Dorsolateral prefrontal cortex (tissue), 122 donors: ENCODE measurements at places on chromosomes 11 and 22.

DNA sequence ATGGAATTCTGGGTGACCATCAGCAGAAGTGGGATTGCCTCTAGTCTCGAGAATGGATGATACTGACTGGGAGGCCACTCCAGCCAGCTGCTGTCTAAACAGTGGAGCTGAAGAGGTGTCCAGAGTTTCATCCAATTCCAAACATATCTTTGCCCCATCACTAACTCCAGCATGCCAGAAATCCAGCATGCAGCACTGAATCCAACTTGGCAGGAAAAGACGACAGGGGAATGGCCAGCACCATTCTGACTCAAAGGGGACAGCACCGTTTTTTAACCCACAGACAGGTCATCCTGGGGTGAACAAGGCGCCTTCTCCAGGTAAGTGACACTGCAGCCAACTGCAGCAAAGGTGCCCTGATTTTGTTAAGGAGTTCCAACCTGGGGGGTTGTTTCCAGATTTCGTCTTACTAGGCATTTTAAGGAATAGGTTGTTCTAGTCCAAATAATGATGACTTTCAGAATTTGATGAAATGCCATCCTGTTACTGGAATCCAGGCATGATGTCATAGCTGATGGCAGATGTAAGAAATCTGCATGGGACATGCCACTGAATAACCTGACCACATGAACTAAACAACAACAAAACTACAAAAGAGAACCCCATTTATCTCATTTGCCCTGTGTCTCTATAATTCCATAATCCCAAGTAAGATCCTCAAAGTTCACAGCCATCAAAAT, 32.3 kb downstream of the FEZ1 start:
- no peak for DNase-seq

- DNase-seq, result no peak
Measured at GRCh38 chr11:108914211-108914610, 249.3 kb downstream of the DDX10 start.

DNA sequence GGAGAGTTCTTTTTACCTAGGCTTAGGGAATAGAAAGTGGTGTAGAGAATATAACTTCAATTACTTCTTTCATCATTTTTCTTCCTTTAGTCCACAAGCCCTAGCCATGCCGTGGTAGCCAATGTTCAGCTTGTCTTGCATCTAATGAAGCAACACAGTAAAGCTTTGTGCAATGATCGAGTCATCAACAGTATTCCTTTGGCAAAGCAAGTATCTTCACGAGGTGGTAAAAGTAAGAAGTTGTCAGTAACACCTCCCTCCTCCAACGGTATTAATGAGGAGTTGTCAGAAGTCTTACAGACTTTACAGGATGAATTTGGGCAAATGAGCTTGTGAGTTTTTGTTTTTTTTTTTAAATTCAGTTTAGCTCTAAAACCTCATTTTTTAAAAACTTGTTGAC, 37.4 kb downstream of the CEP57 start:
- DNase-seq, result no peak

- DNase-seq, result no peak
Measured at GRCh38 chr11:86091566-86091965, 22.7 kb upstream of the PICALM start.

DNA sequence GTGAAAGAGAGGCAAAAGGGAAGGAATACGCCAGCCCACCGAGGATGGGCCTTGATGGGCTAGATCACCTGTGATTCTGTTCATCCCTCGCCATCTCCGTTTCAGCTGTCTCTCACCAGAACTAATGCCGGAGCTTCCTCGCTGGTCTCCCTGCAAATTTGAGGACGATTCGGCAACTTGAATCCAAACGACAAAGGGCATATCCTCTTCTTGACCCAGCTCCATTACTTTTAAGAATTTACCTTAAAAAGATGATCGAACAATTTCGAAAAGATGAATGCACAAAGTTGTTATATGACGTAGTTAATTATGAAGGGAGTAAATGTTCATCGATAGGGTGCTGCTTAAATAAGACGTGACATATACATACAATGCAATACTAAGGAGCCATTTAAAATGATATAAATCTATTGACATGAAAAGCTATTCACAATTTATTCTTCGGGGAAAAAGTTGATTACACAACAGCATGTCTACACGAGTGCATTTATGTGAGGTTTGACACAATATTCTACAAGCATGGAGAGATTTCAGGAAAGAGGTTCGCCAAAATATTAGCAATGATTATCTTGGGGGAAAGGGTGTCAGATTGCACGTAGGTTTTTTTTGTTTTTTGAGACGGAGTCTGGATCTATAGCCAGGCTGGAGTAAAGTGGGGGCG, 937 bp upstream of the FAM168A start:
- DNase-seq, result no peak

- no peak for DNase-seq
Measured at GRCh38 chr11:66523611-66524010, 13.2 kb downstream of the BBS1 start.

DNA sequence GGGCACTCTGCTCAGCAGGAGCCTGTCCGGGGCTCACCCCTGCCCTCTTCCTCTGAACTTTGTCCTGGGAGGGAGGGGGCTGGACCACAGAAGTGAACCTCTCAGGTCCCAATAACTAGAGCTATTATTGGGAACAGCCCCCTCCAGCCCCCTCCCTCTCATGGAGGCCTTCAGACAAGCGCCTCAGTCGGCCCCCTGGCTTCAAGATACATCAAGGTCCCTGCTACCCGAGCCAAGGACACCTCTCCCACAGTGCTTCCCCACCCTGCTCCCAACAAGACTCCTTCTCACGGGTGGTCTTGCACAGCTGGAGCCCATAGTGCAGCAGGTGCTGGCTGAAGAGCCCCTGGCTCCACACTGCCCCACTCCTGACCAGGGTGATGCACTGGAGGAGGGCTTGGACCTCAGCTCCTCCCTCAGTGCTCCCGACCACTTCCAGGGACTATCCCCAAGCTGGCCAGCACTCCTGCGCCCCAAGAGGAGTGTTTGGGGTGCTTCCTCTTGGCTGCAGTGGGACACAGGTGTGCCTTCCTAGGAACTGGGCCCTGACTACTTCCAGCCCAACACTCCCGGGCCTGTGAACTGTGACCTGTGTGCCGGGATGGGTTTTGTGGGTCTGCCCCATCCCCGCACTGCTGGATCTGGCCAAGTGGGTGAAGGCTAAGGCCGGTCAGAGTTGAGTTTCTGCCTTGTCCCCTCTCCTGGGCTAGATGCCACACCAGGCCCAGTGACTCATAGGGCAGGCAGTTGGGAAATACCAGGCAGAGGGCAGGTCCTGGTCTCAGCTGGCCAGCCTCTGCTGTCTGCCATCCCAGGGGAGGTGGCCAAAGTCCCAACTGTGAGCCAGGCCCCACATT, 2.2 kb downstream of the PNPLA2 start:
- no peak for DNase-seq

DNA sequence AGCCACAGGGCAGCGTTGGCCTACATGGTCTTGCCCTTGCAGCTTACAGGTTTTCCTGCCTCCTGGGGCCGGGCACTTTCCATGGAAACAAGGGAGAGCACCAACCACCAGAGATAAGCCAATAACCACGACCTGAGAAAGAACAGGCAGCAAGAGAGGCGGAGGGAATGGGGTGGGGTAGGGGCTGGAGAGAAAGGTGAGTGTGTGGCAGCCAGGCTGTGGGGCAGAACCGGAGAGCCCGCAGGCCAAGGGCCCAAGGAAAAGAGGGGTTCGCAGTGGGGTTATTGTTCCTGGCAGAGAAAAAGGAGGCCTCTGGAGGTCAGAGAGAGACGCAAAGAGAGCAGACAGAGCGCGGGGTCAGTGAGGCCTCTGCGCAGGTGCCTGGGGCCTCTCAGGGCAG, 33.2 kb downstream of the LRRC74B start:
- DNase-seq, result no peak

GRCh38 chr22:45006111-45006963, 3.5 kb downstream of the PHF21B start:
- DNase-seq, result no peak

DNA sequence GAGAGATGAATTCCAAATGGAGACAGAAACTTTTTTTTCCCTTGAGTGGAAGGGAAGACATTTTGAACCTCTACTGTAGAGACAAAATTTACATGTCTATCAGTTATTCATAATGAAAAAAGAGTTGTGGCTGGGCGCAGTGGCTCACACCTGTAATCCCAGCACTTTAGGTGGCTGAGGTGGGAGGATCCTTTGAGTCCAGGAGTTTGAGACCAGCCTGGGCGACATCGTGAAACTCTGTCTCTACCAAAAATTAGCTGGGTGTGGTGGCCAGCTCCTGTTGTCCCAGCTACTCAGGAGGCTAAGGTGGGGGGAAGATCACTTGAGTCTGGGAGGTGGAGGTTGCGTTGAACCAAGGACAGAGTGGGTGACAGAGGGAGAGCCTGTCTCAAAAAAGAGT, 4.1 kb downstream of the EED start:
- DNase-seq, result no peak

DNA sequence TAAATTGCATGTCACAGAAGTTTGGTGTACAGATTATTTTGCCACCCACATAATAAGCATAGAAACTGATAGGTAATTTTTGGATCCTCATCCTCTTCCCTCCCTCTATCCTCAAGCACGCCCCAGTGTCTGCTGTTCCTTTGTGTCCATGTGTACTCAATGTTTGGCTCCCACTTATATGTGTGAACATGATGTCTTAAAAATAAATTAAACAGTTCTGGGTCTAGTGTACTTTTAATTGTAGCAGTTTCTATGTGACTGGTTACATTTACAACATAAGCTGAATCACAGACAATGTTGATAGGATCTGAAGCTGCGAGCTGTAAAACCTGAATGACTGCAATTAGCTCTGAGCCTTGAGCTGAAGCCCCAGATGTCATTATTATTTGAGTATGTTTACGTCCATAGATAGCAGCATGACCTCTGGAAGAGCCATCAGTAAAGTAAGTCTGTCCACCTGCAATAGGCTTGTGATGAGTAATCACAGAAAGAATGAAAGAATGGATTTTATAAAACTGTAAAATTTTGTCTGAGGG, 29.7 kb downstream of the OR10A6 start:
- no peak for DNase-seq

- DNase-seq, result no peak
Measured at GRCh38 chr11:66083767-66084166, 13.7 kb downstream of the PACS1 start.

DNA sequence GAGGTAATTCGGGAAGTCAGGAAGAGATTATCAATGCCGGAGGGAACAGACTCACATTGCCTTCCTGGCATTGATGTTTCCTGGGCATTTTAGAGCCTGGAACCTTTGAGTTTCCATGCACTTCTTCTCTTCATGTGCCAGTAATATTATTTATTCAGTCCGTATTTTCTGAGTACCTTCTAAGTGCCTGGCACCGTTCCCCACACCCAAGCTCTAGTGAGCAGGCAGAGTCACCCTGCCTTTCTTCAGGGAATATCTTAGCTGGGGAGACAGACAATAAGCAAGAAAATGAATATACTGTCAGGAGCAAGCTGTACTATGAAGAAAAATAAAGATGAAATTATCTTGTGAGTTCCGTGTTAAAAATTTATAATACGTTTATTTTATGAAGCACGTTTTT, 136.2 kb upstream of the SEZ6L start:
- no peak for DNase-seq

GRCh38 chr11:116644201-116644940, 128.4 kb downstream of the BUD13 start:
- DNase-seq, result no peak

DNA sequence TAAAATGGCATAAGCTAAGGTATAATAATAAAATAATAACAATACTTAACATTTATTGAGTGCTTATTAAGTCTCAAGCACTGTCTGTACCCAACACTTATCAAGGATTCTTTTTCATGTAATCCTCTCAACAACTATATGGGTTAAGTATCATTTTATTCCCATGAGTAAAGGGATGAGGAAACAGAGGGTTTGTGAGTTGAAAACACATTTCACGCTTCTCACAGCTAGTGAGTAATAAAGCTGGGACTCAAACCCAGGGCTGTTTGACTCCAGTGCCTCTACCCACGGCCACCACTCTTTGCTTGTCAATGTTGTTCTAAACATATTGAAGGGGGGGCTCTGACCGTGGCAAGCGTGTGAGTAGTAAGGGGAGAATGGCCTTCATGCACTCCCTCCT, 8.7 kb downstream of the CD3E start:
- no peak for DNase-seq
